Stimulated activated CD8-positive, alpha-beta memory T cell treated with anti-CD3 and anti-CD28 coated beads, Interleukin-7, amount 100 ng/mL, for 1 hour (primary cell): ENCODE measurements at places on chromosomes 13 and 19.

- no peak for DNase-seq
Measured at GRCh38 chr13:67063036-67063435, 167.1 kb downstream of the PCDH9 start.

GRCh38 chr19:2382530-2383222 is 22.6 kb downstream of the TMPRSS9 start:
- no peak for DNase-seq

GRCh38 chr13:96904232-96904631 is 90.0 kb downstream of the OXGR1 start:
- no peak for DNase-seq

GRCh38 chr13:27044837-27045570 is 126.6 kb downstream of the USP12 start:
- DNase-seq: no peak

DNA sequence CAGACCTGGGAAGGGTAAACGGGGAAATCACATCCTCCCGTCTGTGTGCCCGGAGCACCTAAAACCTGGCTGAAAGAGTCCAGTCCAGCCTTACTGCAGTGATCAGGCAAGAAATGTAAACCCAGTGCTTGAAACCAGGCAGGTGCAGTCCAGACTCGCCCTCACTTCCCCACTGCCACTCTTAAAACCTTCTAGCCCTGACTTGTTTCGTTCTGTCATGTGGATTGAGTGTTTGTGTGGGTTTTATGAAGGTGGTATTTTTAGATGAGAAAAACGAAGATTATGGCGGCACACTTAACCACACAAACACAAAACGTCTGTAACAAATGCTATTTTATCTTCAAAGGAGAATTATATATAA is 839 bp upstream of the CKAP2 start:
- DNase-seq: no peak

DNA sequence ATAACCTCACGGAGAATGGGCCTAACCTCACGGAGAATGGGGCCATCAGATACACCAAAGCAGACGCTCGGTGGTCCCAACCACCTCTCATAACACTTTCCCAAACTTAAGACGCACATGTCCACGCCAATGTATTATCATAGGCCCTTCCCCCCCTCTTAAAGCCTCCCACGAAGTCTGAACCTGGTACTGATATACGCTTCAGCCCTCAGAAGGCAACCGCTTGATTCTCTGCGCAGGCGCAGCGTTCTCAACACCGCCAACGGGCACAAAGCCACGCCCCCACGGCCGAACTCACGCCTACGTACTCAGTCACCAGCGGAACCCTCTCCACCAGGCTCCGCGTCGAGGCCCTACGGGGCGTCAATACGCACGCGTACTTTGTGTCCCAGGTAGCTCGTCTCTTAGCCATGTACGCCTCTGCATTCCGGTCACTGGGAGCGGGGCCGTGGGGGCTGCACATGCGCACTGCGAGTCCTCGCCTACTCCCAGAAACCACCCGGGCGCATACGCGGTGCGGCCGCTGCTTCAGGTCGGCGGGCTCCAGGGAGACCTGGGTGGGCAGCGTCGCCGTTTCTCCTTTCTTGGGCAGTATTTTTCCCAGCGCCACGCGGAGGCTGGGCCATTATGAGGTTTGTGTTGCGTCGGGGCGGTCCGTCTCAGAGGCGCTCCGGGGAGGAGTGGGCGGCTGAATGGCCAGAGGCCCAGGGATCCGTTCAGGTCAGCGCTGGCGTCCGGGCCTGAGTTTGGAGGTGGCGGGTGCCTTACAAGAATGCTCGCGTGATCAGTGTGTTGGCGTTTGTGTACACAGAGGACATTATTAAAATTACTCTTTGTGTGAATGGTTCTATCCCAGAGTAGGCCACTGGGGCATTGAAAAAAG is 25.3 kb downstream of the ZNF582 start:
- peak; percentile 59 for DNase-seq

- DNase-seq: no peak
Measured at GRCh38 chr13:74554569-74555275, 420.5 kb upstream of the KLF12 start.

DNA sequence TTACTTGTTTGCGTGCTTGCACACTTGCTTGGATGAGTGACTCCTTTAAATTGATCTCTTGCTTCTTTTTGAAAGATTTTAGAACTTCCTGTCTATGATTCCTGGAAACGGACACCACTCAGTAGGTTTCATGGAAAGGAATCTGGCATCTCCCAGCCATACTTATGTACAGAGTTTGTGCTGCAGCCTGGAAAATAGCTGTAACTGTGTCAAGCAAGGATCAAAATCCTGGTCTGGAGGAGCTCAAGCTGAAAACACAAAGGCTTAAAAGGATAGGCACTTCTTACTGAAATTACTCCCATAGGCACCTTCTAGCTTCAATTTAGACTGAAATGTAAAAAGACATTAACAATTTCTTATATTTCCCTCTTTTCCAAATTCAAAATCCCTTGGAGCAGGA is 1.4 kb upstream of the FREM2 start:
- DNase-seq: no peak

DNA sequence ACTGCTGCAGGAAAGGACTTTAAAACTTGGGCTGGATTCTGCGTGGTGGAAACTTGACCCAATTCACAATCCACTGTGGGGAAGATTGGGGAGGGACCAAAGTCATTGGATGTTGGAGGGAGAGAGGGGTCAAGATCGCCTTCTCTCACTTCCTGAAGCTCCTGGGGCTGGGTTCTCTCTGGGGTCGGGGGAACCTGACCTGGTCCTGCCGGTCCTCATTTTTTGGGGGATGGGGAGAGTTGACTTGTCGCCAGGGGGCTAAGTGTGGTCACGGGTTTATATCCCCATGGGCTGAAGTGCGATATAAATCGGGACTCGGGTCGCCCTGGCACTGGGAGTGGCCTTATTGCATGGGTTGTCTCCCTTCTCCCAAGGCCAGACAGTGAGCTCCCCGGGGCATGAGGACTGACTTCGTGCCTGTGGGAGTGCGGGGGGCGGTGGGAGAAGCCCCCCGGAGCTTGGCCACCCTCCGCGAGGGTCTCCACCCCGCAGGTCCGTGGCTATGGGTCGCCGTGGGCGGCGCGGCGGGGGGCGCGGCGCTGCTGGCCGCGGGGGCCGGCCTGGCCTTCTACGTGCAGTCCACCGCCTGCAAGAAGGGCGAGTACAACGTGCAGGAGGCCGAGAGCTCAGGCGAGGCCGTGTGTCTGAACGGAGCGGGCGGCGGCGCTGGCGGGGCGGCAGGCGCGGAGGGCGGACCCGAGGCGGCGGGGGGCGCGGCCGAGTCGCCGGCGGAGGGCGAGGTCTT is 6.3 kb downstream of the ICAM5 start:
- DNase-seq: no peak

DNA sequence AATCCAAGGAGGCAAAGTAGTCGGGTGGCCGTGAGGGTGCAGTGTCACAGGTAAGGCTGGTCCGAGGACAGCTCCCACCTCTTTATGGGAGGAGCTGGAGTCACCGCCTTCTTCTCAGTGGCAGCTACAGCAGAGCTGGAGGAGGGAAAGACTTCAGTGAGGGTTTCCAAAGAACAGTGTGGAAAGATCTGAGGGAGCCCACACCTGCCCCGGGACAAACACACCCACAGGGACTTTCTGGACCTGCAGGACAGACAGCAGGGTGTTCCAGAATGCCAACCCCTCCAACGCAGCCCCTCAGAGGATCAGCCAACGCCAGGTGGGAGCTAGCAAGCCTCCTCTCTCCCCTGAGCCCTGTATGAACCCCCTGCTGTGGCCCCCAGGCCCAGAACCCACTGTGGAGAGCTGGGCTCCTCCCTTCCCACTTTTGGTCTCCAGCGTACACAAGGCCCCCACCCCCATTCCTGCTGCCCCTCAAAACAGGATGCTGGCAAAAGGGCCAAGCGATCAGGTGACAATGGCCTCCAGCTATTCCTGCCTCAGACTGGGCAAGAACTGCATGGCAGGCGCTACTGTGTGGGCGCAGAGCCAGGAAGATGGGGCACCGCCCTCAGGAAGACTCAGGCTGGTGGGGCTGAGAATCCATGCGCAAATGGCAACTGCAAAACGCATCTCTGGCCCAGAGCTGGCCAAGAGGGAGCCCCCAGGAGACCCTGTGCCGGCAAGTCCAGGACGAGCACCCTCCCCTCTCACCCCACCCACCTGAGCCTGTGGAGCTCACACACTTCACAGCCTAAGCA is 3.5 kb upstream of the CD320 start:
- DNase-seq: no peak

DNA sequence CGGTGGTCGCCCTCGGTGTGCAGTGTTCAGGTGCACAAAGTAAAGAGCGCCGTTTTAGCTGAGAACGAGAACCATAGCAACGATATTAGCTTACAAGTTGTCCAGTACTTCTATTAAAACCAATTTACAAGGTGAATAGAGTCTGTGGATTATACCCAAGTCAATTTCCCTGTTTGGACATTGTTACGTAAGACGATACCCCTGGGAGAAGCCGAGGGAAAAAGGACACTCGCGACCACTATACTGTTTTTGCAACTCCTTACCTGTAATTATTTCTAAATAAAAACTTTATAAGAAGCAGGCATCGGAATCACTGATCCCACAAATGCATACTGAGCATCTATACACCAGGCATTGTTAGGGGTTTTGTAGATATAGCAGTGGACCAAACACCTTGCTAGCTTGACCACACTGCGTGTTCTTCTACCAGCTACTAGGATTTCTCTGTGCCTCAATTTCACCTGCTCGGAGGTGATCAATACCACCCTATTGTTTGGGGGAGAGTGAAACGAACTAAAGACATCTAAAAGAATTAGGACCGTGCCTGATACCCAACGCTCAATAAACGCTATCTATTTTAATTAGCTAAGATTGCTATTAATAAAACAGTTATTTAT is 488 bp upstream of the EEF2 start:
- DNase-seq: no peak

GRCh38 chr13:48234566-48235340 is 1.7 kb downstream of the ITM2B start:
- DNase-seq: no peak

DNA sequence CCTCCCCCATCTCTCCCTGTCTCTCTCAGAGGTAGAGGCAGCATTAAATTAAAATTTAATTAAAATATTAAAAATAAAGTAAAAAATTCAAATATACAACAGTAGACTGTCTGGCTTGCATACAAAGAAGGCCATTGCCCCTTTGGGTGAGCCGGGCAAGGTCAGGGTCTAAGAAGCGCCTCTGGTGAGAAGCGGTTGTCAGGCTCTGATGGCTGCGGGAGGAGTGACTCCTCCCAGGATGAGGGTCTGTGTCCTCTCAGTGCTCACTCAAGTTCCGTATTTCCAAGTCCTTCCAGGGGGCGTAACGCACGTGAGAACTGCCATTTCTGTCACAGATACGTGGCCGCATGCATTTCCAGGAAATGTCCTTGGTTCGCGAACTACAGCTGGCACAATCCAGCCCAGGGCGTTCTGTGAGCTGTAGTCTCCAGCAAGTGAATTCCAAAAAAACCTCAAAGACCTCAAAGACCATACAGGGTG is 737 bp upstream of the ZNF181 start:
- no peak for DNase-seq

GRCh38 chr19:52938761-52939160 is 15.5 kb upstream of the ZNF888 start:
- no peak for DNase-seq

- DNase-seq: no peak
Measured at GRCh38 chr13:107216046-107216755, 648.3 kb upstream of the ARGLU1 start.

GRCh38 chr13:58617880-58618665 is 986.5 kb downstream of the PCDH17 start:
- DNase-seq: no peak

GRCh38 chr13:31898378-31899071 is 133.0 kb upstream of the FRY start:
- DNase-seq: no peak

GRCh38 chr13:45882626-45883025 is 31.1 kb upstream of the SIAH3 start:
- DNase-seq: no peak

DNA sequence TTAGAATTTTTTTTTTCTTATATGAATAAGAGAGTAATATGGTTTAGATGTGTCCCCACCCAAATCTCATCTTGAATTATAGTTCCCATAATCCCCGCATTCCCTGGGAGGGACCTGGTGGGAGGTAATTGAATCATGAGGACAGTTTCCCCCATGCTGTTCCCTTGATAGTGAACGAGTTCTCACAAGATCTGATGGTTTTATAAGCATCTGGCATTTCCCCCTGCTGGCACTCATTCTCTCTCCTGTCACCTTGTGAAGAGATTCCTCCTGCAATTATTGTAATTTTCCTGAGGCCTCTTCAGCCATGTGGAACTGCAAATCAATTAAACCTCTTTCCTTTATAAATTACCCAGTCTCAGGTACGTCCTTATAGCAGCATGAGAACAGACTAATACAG is 205.7 kb downstream of the MYO16 start:
- no peak for DNase-seq

DNA sequence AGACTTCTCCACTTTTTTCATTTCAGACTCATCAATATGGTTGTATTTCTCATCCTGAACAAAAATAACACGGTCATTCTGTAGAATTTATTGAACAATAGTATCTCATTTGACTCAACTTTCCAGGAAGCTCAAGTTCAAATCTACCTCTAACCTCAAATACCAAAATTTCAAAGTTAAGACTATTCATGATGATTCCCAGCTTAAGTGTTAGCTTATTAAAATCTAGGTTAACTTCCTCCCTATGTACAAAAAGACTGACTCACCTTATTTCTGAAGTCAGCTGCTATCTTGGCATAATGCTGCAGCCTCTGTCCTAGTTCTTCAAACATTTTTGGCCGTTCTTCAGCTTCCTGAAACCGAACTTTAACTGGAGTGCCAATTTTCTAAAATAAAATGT is 23.2 kb downstream of the HSPH1 start:
- no peak for DNase-seq

GRCh38 chr19:5131031-5131505 is 162.2 kb downstream of the KDM4B start:
- DNase-seq: no peak

DNA sequence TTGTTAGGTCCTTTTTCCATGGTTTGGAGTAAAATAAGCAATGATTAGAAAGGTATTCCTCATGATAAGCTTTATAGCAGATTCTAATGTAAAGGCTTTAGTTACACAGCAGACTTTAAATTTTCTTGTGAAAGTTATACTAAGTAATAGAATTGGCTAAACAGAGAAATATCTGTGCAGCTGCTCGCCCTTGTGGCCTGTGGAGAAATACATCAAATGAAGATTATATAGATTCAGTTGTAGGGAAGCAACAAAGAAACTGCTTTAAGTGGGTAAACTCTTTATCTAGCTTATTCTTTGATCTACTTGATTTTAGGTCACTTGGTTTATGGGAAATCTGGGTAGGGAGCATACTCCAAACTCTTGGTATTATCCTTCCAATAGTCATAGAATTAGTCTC is 1269.7 kb upstream of the SPRY2 start:
- DNase-seq: no peak
